Endodermal cell (in vitro differentiated cells): ENCODE measurements at places on chromosomes 5 and 9. TPM values are rescaled to one million over a fixed set of nuclear protein-coding genes. Genes with fewer than 3 reads are reported as not detected.
A peak's percentile ranks its signal among the peaks of the same experiment; 100 is the strongest.

DNA sequence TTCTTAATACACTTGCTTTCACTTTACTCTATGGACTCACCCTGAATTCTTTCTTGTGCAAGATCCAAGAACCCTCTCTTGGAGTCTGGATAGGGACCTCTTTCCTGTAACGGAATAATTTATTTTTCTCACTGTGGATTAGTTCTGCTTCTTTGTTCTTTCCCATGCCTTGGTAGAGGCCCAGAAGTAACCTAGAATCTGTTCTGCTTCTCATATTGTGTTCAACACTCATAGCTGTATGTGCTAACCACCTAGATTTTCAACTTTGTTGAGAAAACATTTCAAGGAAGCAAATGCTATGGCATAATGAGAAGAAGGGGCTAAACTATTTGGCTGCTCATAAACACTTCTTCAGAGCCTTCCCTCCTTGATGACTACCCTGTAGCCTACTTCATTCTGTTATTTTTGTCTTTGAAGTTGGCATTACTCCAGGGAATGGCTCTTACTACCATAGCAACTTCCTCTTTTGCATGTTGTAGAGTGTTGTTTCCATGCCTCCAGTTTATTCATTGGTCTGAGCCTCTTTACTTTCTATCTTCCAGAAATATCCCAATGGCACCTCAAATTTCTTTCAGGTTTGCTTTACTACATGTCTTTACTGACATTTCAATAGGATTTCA is 74.3 kb downstream of the KIAA0825 start:
- DNase-seq, result no peak
- no peak overlapping the region for H3K4me3 ChIP-seq
- H3K27ac ChIP-seq, result no peak overlapping the region
- no peaks in the 10 kb centered on the region for H3K36me3 ChIP-seq
- no peaks in the 10 kb centered on the region for H3K4me1 ChIP-seq

NOXA1 gene
- 5.9 to 6.6 TPM (median 6.0 TPM) in 3 replicates for total RNA-seq

PCDHGC3 gene
- 22.2 to 28.1 TPM (median 27.6 TPM) in 3 replicates for total RNA-seq

- no peak for DNase-seq
- H3K27me3 ChIP-seq, result no peaks in the 10 kb centered on the region
- no peak overlapping the region for H3K4me3 ChIP-seq
- H3K27ac ChIP-seq, result no peak overlapping the region
These were observed 320.8 kb upstream of the ITGA1 start for GRCh38 chr5:52466749-52467520.

- H3K27ac ChIP-seq, result no peak overlapping the region
- H3K36me3 ChIP-seq, result no peaks in the 10 kb centered on the region
- no peak overlapping the region for H3K4me3 ChIP-seq
- H3K27me3 ChIP-seq, result no peaks in the 10 kb centered on the region
- peaks cover 2% of the 10 kb centered on the region for H3K4me1 ChIP-seq
These were observed 283.4 kb upstream of the GRAMD2B start for GRCh38 chr5:126139773-126140172.

DNA sequence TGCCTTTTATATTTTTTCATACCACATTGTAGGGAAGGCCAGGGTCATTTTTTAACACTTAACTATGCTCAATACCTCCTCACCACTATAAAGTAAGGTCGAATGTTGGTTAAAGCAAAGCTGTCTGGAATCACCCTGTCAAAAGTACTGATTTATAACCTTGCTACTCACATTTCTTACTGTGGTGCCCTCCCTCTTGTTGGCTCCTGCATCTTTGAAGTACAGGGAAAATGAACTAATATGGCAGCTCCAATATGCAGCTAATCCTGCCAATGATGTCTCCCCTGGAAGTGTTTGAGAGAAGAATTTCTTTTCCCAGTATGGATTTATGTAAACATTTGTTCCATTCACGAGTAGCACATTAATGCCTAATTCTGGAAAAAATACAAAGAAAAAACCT is 108.4 kb upstream of the RPS23 start:
- H3K4me3 ChIP-seq, result no peak overlapping the region
- no peak overlapping the region for H3K27ac ChIP-seq
- no peaks in the 10 kb centered on the region for H3K36me3 ChIP-seq
- no peaks in the 10 kb centered on the region for H3K27me3 ChIP-seq

CCDC180 gene
- total RNA-seq, result 5.6 to 10.9 TPM (median 7.4 TPM) in 3 replicates

- peaks cover 49% of the 10 kb centered on the region for H3K27me3 ChIP-seq
- H3K4me3 ChIP-seq, result peak overlapping the region; percentile 83
- no peaks in the 10 kb centered on the region for H3K4me1 ChIP-seq
- peak; percentile 60 for DNase-seq
These were observed 859 bp downstream of the RETREG1 start for GRCh38 chr5:16615741-16616535.

- no peak overlapping the region for H3K27ac ChIP-seq
- H3K4me1 ChIP-seq, result no peaks in the 10 kb centered on the region
- no peaks in the 10 kb centered on the region for H3K36me3 ChIP-seq
These were observed 206.8 kb downstream of the TLE4 start for GRCh38 chr9:79778581-79778980.

DNA sequence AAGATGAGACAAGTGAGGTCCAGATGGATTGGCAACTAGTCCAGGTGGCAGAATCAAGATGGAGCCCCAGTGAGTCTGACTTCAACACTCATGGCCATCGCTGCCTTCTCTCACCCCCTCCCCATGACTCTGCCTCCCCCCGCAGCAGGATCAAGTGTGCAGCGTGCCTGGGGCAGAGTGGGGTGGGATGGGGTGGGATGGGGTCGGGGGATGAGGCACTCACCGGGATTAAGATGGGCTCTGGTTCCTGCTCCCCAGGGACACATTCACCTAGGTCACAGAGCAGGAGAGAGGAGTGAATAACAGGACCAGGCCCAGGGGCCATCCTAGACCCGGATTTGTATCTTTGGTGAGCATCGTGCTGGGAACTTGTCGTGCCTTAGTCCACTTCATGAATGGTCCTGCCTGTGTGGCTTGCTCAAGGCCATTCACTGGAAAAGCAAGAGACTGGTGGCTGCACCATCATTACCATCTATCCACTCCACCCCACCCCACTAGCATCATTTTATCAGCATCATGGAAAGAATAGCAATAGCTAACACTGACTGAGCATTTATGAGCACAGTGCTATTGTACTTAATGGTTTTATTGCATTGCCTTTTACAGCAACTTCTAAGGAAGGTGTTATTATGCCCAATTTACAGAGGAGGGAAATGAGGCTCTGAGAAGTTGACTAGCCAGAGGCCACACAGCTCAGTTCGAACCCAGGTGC is 8.5 kb downstream of the AMBP start:
- no peak overlapping the region for H3K4me3 ChIP-seq
- H3K36me3 ChIP-seq, result no peaks in the 10 kb centered on the region
- DNase-seq, result no peak
- no peak overlapping the region for H3K27ac ChIP-seq
- no peaks in the 10 kb centered on the region for H3K4me1 ChIP-seq

TMC1 gene
- total RNA-seq, result 0.05 and 0.09 TPM in 2 replicates

HRCT1 gene
- not detected in 3 replicates for total RNA-seq

- H3K4me1 ChIP-seq, result no peaks in the 10 kb centered on the region
- H3K27ac ChIP-seq, result no peak overlapping the region
- no peaks in the 10 kb centered on the region for H3K27me3 ChIP-seq
- H3K4me3 ChIP-seq, result no peak overlapping the region
- H3K36me3 ChIP-seq, result no peaks in the 10 kb centered on the region
These were observed 172.3 kb upstream of the MVB12B start for GRCh38 chr9:126154182-126154827.

DNA sequence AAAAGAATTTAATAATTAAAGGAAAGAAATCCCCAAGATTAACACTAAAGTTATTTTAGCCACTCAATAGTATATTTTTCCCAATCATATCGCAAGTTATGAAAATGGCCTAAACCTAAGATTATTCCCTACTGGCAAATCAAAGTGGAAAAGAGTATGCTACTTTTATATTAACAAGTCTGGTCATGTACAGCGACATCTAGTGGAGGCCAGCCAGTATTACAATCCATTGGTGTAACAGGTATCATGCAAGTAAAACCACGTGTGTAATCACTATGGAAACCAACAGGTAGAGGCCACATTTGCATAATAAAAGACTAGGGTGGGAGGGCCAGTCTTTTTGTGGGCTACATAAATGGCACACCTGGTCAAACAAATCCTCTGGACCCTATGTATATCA is 976.4 kb upstream of the CDH9 start:
- peak; percentile 69 for DNase-seq
- no peaks in the 10 kb centered on the region for H3K36me3 ChIP-seq
- H3K27me3 ChIP-seq, result no peaks in the 10 kb centered on the region

ST6GALNAC4 gene
- total RNA-seq, result 9.5 and 12.7 TPM in 2 replicates

DNA sequence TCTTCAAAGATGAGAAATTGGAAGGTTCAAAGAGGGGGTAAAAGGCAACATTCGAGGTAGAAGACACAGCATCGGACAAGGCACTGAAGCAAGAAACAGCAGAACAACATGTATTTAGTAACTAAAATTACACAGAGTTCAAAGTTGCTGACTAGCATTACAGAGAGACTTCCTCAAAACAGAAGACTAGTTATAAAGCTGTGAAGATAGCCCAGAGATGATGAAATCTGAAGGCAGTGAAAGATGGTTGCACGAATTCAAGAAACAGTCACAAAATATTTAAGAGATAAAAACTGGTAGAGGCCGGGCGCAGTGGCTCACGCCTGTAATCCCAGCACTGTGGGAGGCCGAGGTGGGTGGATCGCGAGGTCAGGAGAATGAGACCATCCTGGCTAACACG is 16.3 kb downstream of the MAPKAP1 start:
- no peak for DNase-seq
- no peaks in the 10 kb centered on the region for H3K36me3 ChIP-seq
- H3K27me3 ChIP-seq, result no peaks in the 10 kb centered on the region

GRCh38 chr5:157327771-157328170 is 61.8 kb downstream of the CYFIP2 start:
- H3K27me3 ChIP-seq, result no peaks in the 10 kb centered on the region
- peaks cover 14% of the 10 kb centered on the region for H3K36me3 ChIP-seq
- no peak overlapping the region for H3K4me3 ChIP-seq
- H3K27ac ChIP-seq, result no peak overlapping the region

GRCh38 chr9:6106711-6107339 is 91.4 kb upstream of the RANBP6 start:
- H3K4me1 ChIP-seq, result peaks cover 7% of the 10 kb centered on the region
- DNase-seq, result peak; percentile 73
- no peak overlapping the region for H3K27ac ChIP-seq
- H3K4me3 ChIP-seq, result peak overlapping the region; percentile 24
- no peaks in the 10 kb centered on the region for H3K36me3 ChIP-seq
- no peaks in the 10 kb centered on the region for H3K27me3 ChIP-seq

DNA sequence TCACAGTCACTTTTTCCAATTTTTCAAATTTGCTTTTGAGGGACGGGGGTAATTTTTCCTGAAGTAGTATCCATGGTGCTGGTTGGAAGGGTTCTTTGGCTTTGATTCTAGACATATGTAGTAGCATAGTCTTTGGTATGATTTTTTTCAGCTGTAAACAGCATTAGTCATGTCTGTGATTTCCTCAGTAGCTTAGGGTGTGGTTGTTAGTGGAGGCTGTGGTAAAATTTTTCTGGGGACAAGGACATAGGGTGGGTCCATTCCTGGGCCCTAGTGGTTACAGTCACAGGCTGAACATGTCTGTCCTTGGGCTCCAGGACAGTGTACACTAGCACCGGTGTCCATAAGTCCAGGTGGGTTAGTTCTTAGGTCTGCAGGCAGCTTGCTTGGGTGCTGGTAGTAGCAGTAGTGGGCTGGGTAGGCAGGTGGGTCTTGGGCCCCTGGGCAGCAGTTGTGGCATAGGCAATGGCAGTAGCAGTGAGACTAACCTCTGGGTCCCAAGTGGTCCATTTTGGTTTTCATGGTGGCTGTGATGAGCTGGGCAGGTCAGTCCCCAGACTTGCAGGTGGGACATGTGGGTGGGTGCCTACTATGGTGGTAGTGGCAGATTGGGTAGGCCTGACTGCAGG is 100.0 kb upstream of the CXCL14 start:
- H3K4me1 ChIP-seq, result no peaks in the 10 kb centered on the region
- H3K27me3 ChIP-seq, result no peaks in the 10 kb centered on the region
- no peak overlapping the region for H3K27ac ChIP-seq
- DNase-seq, result no peak

DNA sequence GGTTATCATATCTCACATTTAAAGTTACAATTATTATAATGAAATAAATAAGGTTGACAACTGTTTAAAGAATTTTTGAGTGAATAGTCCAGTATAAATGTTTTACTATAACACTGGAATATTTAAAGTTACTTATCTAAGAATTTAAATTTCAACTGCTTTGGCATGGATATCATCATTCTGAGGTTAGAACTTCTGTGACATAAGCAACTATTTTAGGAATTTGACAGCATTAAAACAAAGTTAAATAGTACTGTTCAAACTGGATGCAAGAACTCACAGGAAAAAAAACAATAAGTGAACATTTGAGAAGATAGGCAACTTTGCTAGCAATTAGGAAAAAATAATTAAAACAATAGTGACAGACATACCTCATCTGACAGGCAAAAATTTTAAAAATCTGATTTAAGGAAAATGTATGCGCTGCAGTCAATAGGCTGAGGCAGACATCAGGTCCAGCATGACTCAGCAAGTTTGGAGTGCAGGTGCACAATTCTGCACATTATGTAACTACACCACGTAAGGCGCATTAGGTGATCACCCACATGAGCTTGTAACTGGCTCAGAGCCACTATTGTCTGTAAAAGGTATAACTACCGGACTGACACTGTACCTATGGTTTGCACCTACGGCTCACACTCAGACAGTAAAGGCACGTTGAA is 180.6 kb downstream of the PDE4D start:
- no peak overlapping the region for H3K4me3 ChIP-seq
- DNase-seq, result peak; percentile 50
- no peaks in the 10 kb centered on the region for H3K36me3 ChIP-seq
- peaks cover 16% of the 10 kb centered on the region for H3K27me3 ChIP-seq
- no peak overlapping the region for H3K27ac ChIP-seq

DNA sequence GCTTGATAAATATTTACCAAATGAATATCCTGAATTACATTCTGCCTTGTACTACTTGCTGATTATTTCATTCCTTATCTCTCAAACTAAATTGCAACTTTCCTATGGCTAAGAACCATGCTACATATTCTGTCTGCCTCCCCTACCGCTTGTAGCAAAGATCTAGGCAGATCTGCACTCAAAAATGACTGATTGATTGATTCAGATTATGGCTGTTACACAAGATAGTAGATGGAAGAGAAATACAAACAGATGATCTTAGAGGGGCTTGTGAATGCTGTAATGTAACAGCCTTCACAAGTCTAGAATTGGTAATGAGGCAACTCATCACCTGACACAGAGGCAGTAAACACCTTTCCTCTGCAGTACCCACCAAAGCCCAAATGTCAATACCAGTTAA is 446.1 kb downstream of the PRELID2 start:
- no peaks in the 10 kb centered on the region for H3K36me3 ChIP-seq
- no peaks in the 10 kb centered on the region for H3K27me3 ChIP-seq
- H3K4me3 ChIP-seq, result no peak overlapping the region
- no peak overlapping the region for H3K27ac ChIP-seq
- no peaks in the 10 kb centered on the region for H3K4me1 ChIP-seq
